NCI-H1930 (cell line): ENCODE measurements at places on chromosomes 16 and 17.

DNA sequence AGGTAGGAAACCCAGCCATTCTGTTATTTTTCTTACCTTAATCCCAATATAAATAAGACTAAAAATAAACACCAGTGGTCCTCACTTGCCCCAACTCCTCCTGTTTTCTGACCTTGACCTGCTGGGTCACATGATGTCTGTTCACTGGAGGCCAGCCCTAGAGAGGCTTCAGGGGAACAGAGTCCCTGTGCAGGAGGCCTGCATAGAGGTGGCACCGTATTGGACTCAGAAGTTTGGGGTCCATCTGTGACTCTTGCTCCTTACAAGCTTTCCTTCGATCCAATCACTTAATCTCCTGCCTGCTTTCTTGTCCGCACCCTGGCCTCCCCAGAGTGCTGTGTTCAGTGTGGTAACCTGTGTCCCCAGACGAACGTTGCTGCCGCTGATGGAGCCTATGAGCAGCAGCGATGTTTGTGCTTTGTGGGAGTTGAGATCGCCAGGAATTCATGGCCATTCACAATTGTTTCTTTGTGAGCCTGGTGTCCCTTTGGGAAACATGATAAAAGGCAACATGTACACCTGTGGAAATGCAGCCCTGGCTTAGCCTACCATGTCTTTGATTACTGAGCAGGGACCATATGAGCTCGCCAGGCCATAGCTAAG, 4.7 kb downstream of the IGSF6 start:
- DNase-seq: no peak

DNA sequence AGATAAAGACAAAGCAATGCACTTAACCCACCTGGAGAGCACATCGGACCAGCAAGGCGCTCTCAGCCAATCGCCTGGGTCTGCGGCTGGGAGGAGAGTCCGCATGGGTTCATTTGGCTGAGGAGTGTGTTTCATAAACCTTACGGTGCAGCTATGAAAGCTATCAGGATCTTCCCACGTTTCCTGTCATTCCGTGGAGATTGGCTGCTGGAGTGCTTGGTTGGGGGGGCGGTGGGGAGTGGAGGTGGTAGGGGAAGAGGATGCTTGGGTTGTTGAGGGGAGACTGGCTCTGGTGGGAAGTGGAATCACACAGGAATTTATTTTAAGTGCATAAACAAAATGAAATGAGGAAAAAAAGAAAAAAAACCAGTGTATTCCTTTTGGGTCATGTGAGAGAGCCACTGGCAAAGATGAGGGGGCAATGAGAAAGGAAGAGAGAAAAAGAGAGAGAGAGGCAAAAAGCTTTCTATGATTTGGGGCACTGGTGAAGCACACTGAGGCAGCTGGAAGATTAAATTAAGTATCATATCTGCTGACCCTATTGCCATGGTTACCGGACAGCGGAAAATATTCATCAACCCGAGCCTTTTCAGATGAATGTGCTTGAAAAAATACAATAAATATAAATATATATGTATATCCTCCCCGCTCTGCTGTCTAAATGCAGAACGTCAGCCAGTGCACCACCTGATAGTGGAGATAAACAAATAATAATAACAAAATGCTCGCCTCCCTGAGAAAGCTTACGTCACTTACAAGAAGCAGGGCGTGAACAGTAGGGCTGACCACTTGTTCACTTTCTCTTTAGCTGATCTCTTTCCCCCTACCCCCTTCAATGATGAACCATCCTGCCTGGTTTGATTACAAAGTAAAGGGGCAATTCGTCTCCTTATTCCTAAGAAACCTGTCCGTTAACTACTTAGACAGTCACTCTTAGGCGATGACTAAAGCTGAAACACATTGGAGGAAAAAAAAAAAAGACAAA, 457.0 kb upstream of the ZFHX3 start:
- DNase-seq: no peak

- DNase-seq: no peak
Measured at GRCh38 chr17:18039535-18040260, 490 bp downstream of the GID4 start.

DNA sequence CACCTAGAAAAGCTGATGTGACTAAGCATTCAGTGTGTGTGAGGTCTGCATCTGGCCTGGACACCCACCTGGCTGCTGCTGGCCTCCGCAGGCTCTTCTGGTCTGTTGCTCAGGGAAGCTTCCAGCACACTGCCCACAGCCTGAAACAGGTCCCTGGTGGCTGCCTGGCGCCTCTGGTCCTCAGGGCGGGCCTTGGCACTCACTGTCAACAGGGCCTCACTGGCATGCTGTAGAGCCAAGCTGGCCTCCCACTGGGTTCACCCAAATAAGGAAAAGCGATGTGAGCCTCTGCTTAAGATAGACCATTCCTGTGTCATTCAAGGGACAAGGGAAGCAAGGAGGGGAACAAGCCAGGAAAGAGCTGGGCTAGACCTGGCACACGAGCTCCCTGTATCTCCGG, 70.6 kb upstream of the BCO1 start:
- DNase-seq: no peak

- no peak for DNase-seq
Measured at GRCh38 chr16:85142129-85142513, 29.8 kb upstream of the CIBAR2 start.

- DNase-seq: no peak
Measured at GRCh38 chr16:8673611-8674412, 605 bp upstream of the ABAT start.

DNA sequence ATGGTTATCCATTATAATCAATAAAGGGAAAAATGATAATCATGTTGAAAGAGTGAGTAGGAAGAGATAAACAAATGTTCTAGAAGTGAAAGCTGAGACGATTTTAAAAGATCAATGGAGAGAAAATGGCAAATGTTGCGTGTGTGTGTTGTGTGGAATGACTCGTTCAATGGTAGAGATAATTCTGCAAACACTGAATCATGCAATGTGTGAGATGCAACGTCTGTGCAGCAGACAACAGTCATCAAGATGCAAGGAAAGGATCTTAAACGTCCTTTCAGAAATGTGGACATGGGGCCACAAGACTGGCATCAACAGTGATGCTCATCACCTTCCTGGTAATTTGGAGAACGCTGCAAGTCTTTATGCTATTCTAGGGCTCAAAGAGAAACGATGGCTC, 124.4 kb downstream of the CDYL2 start:
- DNase-seq: no peak

GRCh38 chr16:10584981-10585438, 4.6 kb upstream of the EMP2 start:
- no peak for DNase-seq

DNA sequence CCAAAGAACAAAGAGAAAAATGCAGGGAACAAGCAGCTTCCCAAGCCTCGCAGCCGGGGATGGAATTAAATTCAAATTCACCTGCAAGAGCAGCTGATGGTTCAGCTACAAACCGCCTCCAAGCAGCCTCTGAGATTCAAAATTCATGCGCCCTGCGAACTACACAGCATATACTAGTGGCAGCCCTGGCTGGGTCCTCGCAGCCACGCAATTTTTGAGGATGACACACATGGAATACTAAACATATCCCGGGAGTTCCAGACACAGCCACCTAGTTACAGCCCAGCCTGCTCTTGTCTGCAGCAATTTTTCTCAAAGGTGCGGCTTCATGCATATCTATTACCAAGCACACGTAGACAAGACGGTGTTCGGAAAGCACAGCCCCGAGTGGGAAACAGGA, 35.9 kb upstream of the KIFC3 start:
- DNase-seq: no peak

- DNase-seq: no peak
Measured at GRCh38 chr17:5286846-5287245, 4.8 kb downstream of the RABEP1 start.

GRCh38 chr17:37824534-37825485, 80.0 kb upstream of the HNF1B start:
- DNase-seq: no peak

DNA sequence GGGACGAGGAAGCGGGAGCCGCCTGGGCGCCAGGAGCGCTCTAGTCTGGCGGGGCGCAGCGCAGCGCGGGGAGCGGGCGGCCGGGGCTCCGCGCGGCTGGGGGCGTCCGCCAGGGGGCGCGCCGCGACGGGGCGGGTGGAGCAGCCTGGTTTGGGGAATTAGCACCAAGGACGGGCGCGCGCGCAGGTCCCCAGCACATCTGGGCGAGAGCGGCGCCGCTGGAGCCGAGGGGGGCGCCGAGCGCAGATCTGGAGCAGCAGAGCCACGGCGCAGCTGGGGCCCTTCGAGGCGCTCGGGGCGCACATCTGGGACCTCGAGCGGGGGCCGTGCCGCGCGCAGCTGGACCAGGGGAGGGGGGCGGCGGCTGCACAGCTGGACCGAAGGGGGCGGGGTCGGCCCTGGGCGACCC, at the start of gene NXPH3:
NXPH3 (plus strand) TSS at position 193 of the 409 bp plus-strand sequence. CDS start 349 bp downstream, outside the sequence.
- DNase-seq: peak; percentile 51

DNA sequence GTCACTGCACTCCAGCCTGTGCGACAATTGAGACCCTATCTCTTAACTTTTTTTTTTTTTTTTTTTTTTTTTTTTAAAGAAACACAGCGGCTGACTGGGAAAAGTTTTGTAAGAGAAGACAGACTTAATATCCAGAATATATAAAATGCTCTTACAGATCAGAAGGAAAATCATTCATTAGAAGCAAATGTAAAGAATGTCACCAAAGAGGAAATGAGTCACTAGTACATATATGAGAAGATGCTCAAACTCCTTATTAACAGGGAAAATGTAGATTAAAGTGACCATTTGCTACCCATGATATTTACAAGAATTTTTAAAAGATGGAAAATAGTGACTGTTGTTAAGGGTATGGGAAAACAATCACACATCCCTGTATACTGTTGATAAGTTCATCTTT, 48.9 kb downstream of the RABEP1 start:
- DNase-seq: no peak

DNA sequence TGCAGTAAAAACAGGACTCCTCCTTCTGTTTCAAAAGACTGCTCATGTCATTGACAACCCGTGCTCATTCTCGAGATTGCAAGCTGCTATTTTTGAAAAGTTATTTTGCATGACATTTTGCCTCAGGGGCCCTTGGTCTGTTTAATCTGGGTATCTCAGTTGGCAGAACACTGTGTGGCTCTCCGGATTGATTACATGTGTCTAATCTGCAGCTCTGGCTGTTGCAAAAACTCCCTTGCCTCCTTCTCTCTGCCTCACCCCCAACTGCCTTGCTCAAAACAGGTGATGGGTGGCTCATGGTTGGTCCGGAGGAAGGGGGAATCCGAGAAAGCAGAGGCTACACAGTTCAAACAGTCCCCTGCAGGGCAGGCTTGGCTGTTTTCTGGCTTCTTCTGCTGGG, 25.3 kb downstream of the GINS3 start:
- no peak for DNase-seq
